ENCODE measurements at places on chromosomes 1 and 21.

- DNase-seq = no peak
These were observed 20.4 kb upstream of the C1orf105 start for GRCh38 chr1:172399756-172400721.

GRCh38 chr1:20993716-20994575, 182.8 kb downstream of the EIF4G3 start:
- peak; percentile 33 for DNase-seq

DNA sequence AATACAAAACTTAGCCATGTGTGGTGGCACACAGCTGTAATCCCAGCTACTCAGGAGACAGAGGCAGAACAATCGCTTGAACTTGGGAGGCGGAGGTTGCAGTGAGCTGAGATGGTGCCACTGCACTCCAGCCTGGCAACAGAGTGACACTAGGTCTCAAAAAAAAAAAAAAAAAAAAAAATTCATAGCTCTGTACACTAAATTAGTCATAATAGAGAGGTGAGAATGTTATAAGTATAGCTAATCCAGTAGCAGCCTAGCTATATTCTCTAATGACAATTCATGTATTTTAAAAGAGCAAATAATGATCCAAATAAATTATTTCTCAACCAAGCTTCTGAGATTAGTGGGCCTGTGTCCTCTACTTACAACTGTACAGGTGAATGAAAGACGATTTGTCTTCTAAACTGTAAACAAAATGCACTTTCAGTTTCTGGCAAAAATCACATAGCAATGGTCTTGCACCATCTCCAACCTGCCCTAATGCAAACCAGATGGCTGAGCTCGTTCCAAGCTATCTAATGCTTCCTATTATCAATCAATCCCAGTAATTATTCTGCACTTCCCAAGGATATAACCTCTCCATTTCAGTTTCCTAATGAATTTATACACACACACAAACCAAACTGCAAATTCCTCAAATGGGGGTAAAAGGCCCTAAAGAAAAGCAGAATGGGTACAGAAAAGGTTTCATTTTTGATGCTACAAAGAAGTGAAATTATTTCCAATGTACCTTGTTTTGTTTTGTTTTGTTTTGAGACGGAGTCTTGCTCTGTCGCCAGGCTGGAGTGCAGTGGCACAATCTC, 56.5 kb downstream of the GATAD2B start:
- no peak for DNase-seq

GRCh38 chr1:85258536-85259117, 835 bp downstream of the C1orf52 start:
- no peak for DNase-seq

Data from dermis microvascular lymphatic vessel endothelial cell (primary cell).